ENCODE measurements at places on chromosomes 5 and 9.

GRCh38 chr9:97527626-97528528, 26.4 kb downstream of the TMOD1 start:
- no peak for DNase-seq

GRCh38 chr5:82792096-82792495, 285.1 kb downstream of the TMEM167A start:
- no peak for DNase-seq

GRCh38 chr9:16306586-16306985, 563.9 kb downstream of the BNC2 start:
- DNase-seq = no peak

DNA sequence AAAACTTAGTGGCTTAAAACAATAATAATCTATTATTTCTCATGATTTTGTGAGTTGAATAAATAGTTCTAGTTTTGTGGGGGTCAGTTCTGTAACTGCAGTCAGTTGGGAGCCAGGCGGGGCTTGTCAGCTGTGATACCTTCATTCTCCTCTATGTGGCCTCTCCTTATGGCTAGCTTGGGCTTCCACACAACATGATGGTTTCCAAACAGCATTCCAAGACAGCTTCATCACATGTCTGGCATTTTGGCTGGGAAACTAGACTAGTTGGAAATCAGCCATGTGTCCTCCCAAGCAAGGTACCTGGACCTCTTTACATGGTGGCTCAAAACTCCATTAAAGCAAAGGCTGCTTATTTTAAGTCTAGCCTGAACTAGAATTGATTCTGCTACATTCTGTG, 61.4 kb upstream of the RANBP3L start:
- peak; percentile 11 for DNase-seq

DNA sequence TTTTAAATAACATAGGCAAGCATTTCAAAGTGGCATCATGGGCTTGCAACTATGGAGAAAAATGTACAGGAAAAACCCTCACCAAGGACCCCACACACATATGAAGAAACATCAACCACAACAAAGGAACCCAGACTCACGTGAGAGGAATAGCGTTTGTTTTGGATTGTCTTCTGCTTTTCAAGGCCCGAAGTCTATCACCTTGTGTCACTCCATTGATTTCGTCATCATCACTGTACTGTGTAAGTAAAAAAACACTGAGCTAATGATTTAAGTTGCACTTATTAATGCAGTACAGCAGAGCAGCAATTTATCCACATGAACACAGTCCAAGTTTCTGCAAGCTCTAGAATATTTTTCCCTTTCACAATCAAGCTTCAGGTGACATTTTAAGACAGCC, 72.4 kb downstream of the HABP4 start:
- no peak for DNase-seq

DNA sequence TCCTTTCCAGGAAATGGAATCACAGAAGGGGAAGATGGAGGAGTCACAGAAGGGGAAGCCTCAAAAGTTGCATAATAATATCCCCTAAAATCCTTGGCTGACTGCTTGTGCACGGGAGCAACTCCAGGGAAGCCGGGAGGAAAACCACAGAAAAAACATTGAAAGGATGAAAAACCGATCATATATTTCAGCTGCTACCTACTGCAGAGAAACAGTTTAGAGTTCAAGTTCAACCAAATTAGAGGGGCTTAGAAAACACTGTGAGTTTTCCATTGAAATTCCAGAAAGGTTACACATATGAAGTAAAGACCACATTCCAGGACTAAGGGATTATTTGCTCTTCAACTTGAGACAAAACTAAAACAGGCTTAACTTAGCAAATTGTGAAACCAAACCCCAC, 37.6 kb upstream of the MTAP start:
- DNase-seq = no peak

- DNase-seq = peak; percentile 93
Observed at GRCh38 chr5:173764332-173765028, 123.7 kb upstream of the CPEB4 start.

DNA sequence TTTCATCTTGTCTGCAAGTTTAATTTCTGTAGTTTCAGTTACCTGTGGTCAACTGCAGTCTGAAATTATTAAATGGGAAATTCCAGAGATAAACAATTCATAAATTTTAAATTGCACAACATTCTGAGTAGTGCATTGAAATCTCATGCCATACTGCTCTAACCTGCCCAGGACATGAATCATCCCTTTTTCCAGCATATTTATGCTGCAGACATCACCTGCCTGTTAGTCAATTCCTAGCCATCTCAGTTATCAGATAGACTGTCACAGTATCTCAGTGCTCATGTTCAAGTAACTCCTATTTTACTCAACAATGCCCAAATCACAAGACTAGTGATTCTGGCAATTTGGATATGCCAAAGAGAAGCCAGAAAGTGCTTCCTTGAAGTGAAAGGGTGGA, 223.0 kb upstream of the GRIA1 start:
- DNase-seq = no peak

DNA sequence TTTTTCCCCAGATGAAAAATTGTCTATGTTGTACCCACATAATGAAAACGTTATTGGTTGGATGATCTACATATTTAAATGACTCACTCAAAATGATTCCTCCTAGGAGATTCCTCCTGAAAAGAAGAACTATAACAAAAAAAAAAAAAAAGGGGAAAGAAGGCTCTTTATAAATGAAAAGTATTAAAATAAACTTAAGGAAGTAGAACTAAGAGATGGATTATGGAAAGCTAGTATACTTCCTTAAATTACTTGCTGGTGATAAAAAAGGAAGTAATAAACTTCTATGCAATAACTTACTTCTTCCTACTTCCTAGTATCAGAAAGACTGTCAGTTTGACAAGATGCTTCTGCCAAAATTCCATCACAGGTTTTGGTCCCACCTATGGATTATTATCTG, 1087.7 kb downstream of the CDH12 start:
- no peak for DNase-seq

- no peak for DNase-seq
Observed at GRCh38 chr5:123208668-123209501, 119.8 kb downstream of the PRDM6 start.

DNA sequence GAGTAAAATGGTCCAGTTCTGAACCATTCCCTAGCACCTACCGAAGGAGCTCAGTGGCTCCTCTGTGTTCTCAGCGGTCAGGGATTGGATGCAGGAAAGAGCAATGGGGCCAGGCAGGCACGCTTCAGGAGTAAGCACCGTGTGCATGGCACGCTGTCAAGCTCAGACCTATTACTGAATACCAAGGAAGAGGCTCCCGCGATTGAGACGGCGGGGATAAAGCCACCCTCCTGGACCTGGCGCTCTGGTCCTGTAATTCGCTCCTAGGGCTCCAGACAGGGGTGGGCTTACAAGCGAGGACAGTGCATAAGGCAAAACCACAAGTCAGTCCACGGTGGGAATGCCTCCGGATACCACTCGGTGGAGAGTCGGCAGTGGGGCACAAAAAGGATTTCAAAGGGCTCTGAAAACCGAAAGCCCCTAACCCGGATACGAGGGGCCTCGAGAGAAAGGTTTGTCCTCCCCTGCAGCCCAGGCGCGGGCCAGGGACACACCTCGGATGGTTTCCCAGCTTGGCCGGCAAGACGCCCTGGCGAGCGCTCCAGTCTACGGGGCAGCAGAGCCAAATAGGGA, 988 bp downstream of the OXCT1 start:
- peak; percentile 36 for DNase-seq

DNA sequence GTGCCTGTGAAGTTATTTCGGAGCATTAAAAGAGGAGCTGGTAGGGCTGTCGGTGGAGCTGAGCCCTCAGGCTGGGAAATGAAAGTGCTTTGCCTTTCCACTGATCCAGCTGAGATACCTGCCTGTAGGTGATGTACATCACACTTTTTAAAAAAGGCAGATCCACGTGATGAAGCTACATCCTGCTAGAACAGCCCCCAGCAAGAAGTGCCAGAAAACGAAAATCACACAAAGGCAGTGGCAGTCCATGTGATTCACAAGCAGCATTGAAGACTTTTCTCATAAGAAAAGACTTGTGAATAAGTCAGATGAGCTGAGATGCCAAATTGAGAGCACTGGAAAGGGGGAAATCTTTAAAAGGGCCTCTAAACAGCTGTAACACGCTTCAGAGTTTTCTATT, 765.1 kb downstream of the PTPRD start:
- no peak for DNase-seq

DNA sequence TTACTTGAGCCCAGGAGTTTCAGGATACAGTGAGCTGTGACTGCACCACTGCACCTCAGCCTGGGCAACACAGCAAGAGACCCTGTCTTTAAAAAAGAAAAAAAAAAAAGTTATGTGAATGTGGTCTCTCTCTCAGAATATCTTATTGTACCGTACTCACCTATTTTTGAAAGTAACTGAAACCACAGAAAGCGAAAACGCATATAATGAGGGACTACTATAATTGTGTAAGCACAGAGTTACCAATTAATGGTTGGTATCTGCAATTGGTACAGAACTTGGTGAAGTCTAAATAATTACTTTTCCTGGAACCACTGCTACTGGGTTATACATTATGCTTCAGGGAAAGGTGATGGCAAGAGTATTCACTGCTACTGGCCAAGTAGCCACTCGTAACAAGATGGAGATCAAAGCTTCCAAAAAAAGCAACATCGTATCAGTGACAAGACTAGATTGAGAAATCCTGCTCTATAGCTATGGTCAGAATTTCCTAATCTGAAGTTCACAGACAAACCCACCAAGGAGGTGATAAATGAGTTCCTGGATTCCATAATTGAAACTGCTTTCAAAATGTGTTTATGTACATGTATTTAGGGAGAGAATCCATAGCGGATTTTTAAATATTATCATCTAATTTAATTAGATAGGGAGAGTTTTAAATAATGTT, 82.7 kb downstream of the NR6A1 start:
- DNase-seq = no peak

DNA sequence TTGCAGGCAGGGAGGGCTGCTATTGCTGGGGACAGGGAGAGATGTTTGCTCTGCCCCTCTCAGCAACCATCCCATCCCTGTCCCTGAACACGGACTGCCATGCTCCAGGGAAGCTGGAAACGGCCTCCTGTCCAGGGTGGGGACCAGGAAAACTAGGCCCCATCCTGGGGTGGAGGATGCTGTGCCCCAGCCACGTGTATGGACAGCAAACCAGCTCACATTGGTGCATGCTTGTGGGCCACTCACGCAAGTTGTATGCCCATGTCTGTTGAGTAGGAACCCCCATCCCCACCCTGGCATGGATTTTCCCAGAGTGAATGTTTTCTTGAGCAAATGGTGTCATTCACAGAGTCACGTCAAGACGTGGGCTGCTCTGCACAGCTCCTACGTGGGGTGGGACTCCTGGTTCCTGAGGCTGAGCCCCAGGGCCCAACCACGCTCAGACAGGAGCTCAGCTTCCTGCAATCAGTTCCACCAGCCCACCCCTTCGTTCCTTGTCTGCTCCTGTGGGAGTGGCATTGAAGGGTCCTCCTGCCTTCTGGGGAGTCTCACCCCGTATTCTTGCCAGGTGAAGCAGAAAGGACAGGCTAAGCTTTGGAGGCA, 4.6 kb downstream of the UNC5A start:
- no peak for DNase-seq

- DNase-seq = peak; percentile 70
Observed at GRCh38 chr5:137778772-137779564, 24.8 kb upstream of the HNRNPA0 start.

GRCh38 chr5:72255237-72255636, 64.8 kb downstream of the MRPS27 start:
- DNase-seq = no peak

DNA sequence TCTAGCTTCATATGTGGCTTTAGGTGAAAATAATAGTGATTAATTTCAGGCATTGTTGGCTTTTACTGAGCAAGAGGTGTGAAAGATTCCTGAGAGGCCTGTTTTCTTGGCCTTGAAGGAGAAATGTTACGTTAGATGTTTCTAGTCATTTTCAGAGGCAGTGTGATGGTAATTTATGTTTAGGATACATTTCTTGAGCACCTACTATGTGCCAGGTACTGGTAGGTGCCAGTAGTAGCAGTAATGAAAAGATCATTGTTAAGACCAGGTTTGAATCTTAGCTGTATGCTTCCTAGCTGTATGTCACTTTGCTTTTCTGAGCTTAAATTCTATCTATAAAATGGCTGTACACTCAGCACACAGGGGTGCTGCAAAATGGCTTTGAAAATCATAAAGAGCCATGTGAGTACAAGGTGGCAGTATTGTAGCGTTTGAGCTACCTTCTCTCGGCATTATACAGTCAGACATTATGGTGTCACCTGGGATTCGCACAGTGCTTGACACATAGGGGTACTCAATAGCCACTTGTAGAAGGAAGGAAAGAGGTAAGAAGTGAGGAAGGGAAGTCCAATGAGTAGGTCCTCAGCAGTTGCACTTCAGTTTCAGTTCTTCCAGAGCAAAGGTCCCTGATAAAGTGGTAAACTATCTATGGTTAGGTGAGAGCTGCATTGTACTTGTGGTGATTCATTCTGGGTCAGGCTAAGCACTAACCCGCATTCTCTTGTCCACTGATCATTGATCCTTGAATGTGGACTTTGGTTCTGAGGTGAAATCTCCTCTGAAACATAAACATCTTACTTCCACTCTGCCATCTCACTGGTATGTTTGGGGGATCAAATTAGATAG, 166.5 kb upstream of the NR3C1 start:
- DNase-seq = no peak

DNA sequence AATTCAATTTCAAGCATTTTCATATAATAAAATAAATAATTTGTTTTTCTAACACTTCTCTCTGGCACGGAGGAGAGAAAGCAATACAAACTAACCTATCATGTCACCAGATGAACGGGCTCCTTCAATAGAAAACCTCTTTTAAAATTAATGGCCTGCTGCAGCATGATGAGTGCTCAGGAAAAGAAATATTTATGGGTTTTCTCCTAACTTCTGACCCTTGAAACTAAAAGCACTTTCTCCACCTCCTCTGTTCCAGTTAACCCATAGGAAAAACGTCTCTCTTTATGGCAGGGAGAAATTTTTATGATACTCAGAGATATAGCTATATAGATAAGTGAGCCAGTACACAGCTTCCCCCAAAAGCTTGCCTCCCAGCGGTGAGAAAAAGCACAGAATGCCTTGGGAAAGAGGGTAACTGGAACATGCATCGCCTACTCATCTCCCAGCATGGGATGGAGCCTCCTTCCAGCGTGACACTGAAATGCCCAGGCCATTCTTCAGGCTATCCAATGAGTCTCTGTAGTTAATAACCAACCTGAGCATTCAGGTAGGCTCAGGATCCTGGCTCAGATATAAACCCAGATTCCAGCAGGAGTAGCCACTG, 963.0 kb upstream of the DMAC1 start:
- DNase-seq = no peak

- no peak for DNase-seq
Observed at GRCh38 chr9:107243742-107244141, 39.3 kb upstream of the RAD23B start.

- DNase-seq = no peak
Observed at GRCh38 chr5:37915097-37915736, 75.4 kb upstream of the GDNF start.

GRCh38 chr5:181027452-181028031, 12.5 kb upstream of the BTNL9 start:
- no peak for DNase-seq

DNA sequence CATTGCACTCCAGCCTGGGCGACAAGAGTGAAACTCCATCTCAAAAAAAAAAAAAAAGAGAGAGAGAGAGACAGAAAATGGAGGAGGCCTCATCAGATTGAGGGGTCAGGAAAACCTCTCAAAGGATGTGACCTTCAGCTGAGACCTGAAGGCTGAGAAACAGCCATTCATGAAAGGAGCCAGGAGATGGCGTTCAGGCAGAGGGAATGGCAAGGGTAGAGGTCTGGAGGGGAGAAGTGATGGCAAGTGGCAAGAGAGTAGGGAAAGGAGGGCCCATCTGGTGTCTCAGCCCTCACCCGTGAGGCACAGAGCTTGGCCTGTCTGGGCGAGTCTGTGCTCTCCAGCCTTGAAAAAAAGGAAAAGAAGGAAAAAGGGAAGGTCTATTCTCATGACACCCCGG, 17.0 kb downstream of the CAMK2A start:
- DNase-seq = peak; percentile 62

- DNase-seq = no peak
Observed at GRCh38 chr9:137478613-137478961, 19.5 kb upstream of the NSMF start.
